ENCODE measurements at places on chromosomes 12 and 14.

- DNase-seq = no peak
These were observed 6.0 kb downstream of the TMCC3 start for GRCh38 chr12:94644141-94644979.

- no peak for DNase-seq
These were observed 61.7 kb downstream of the PLCZ1 start for GRCh38 chr12:18676141-18676540.

GRCh38 chr12:77968571-77968970 lies 137.9 kb downstream of the NAV3 start:
- DNase-seq = no peak

DNA sequence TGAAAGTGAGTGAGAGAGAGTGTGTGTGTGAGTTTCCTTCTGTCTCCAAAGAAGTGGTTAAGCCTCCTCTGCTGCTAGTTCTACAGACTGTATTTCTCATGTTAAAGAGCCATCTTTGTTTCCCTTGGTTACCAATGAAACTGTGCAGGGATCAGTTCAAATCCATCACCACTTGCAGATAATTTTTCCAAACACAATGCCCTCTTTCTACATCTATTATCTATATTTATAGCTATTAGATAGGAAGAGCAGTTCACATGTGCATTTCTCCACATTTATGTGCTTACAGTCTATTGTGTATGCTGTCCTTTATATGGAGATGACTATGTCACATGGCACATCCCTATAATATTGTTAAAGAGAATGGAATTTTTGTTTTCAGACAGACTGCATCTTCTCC lies 2.2 kb upstream of the DAAM1 start:
- DNase-seq = no peak

- DNase-seq = no peak
These were observed 831.0 kb downstream of the C12orf50 start for GRCh38 chr12:87198181-87198580.

GRCh38 chr14:24247422-24247821 lies 5.0 kb upstream of the TINF2 start:
- peak; percentile 69 for DNase-seq

GRCh38 chr14:50823762-50824636 lies 7.0 kb downstream of the NIN start:
- no peak for DNase-seq

DNA sequence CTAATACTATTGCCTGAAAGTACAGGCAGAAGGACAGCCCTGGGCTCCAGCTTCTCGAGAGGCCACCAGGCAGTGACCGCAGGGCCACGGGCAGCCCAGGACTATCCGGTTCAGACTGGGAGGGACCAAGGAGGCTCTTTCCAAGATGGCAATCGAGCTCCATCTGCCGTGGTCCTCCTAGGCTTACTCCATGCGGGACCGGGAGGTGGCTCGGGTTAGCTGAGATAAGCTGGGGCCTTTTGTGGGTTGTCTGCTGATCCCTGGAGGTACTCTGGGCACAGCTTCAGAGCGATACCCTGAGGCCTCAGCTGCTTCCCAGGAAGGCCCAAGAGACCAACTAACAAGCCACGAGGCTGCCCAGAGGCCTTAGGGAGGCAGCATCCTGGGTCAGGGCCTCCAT lies 33.1 kb downstream of the SNRNP35 start:
- DNase-seq = no peak

DNA sequence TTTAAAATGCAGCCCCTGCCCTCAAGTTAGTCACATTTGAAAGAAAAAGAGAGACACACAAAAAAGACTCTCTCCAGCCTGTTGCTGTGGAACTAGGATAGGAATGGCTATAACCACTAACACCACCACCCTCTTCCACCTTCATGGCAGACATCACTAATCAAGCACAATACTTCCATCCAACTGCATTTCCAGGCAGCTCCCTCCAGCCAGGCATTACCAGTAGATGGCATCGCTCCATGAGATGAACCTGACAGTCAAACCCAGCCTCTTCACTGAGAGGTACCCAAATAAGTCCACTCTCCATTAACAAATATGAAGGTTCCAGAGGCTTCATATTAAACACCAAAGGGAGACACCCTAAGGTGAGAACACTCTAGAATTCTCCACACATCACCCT lies 24.4 kb downstream of the SLC8B1 start:
- peak; percentile 61 for DNase-seq

DNA sequence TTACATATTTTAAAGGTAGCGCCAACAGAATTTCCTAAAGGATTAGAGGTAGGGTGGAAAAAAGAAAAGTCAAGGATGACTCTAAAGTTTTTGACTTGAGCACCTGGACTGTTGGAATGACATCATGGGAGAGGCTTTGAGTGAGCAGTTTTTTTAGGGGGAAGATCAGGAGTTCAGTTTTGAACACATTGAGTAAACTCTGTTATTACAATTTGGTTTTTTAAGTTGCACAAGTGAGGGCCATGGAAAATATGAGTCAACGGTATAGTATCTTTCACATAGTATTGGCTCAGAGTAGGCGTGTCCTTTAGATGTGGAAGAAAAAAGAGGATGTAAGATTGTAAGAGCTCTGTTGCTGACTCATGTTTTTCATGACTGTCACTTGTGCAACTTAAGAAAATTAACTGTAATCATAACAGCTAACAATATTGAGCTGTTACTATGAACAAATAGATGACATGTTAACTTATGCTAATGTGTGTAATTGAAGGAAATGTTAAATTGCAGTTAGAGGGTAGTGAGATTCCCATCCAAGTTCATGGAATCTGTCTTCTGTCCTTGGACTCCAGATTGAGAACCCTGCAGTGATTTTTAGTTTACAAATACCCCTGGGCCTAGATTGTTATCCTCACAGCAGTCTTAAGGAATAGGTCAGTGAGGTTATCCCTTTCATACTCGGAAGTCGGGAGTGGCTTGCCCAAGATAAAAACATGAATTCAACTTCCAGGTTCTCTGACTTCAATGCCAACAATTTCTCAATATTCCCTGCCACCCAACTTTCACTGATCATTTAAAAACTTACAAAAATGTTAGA lies 48.2 kb upstream of the ATP2B1 start:
- DNase-seq = peak; percentile 88

- DNase-seq = no peak
These were observed 126.0 kb downstream of the CHST11 start for GRCh38 chr12:104582739-104583138.

- DNase-seq = no peak
These were observed 656.0 kb upstream of the MDGA2 start for GRCh38 chr14:48331421-48331820.

DNA sequence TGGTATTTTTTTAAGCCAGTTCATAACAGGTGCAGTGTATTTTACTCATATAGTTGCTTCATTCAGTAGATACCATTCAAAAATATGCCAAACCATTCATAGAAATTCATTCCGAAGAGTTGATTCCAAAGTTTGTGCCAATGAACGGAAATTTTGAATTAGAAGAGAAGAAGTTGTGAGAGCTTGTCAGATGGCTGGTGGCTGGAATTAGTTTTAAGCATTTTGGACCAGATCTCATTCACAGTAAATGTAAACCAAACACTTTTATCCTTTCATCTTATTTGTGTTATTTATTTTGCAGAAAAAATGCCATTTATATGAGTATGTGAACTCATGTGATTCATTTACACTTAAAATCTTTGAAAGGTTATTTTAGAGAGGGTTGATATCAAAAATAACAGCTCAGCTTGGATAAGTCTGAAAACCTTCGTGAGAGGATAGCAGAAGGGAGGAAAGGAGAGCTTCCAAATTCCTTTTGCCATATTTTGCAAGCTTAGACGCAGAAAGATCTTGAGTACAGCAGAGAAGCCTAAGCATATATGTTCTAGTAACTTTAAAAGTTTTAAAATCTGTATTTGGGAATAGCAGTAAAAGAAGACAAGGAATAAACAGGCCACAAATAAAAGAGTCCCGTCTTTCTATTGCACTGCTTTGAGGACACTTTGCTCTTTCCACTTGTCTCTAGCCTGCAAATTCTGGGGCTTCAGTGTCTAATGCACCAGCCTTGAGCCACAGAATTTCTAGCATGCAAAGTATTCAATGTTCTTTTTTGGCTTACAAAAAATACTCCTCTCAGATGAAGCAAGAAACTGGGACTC lies 253.6 kb upstream of the FLRT2 start:
- DNase-seq = no peak

DNA sequence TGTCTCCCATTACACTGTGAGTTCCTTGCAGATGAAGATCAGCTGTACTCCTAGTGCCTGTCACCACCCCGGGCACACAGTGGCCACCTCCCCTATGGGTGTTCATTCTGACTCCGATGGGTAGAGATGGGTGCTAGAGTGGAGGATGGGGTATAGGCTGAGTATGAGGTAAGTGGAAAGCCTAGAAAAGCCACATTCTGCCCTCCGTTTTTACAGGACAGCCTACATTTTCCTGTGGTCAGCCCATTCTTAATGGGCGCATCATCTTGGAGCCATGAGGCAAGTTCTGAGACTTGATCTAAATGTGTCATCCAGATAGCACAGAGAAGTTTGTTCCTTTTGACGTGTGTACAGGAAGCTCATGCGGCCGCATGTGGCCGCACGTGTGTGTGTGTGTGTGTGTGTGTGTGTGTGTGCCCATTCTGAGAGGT lies 166.7 kb upstream of the HIF1A start:
- no peak for DNase-seq

- no peak for DNase-seq
These were observed 23.3 kb upstream of the EMP1 start for GRCh38 chr12:13173012-13173932.

- DNase-seq = no peak
These were observed 927.7 kb downstream of the FLRT2 start for GRCh38 chr14:86457481-86458135.

DNA sequence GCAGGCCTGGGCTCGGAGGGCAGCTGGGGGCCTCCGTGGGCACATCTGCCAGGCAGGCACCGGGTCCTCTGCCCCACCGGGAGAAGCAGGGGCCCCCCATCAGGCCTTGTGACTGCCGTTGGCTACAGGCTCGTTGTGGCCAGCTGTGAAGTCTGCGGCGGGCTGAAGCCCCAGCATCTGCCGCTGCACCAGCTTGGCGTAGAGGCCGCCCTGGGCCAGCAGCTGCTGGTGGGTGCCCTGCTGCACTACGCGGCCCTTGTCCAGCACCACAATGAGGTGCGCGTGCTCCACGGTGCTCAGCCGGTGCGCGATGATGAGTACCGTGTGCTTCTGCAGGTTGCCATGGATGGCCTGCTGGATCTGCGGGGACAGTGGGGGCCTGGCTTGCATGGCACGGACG lies 33.9 kb upstream of the VPS37B start:
- no peak for DNase-seq

DNA sequence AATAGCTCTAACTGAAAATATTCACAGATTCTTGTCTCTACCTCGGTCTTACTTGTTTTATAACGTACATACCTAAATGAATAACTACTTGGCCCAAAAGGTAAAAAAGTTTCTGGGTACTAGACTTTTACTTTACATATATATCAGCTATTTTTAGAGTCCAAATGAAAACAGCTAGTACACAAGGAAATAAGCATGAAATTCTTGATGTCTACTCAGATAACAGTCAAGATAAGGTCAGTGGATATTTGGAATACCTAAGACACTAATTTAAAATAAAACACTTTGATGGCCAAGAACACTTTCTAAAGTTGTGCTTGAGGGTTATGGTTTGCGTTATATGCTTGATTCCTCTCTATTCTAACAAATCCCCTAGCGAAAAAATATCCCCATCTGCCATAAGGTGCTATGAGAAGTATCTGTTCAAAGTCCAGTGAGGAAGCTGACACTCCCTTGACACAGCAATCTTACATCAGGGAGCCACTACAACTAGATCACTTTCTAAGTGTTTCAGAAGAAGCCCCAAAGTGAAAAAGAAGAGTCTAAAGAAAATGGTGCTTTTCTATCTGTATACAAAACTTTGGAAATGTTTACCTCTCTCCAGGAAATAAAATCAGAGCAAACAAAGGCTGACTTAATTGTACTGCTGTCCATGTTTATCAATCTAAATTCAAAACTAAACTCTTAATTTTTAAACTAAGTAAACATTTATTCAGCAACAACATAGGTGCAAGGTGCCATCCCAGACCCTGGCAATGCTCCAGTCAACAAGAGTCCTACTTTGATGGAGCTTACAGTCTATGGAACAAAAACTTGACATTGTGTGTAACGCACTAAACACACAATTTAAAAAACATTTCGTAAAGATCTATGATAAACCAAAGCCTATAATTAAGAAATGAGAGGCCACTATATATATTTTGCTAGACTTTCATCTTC lies 11.7 kb downstream of the PTPN21 start:
- DNase-seq = no peak

GRCh38 chr14:30337456-30337855 lies 221.5 kb upstream of the G2E3 start:
- DNase-seq = no peak

DNA sequence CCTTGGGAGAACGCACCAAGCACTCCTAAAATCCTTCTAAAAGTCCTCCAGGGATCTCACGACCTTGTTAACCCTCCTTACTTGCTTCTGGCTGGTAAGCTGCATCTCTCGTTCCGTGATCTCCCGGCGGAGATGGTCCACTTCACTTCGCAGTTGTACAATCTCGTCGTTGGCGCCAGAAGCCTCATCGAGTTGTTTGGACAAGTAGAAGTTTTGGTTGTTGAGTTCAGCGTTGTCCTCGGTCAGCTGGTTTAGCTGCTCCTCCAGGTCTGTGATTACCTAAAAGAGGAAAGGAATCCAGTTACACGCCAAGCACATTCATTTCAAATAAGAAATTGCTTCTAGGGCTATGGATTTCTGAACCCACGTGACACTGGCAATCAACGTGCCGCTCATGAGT lies 67.1 kb downstream of the PRKAB1 start:
- DNase-seq = no peak

DNA sequence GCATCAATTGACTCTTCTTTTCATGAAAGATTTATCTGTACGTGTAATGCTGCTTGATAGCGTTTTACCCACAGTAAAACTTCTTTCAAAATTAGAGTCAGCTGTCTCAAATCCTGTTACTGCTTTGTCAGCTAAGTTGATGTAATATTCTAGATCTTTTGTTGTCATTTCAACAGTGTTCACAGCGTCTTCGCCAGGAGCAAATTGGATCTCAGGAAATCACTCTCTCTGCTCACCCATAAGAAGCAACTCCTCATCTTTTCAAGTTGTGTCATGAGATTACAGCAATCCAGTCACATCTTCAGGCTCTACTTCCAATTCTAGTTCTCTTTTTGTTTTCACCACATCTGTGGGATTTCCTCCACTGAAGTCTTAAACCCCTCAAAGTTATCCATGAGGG lies 9.5 kb downstream of the PCNX1 start:
- no peak for DNase-seq

- no peak for DNase-seq
These were observed 211.1 kb upstream of the DAAM1 start for GRCh38 chr14:58977366-58977765.

GRCh38 chr14:88426271-88426670 lies 40.8 kb downstream of the SPATA7 start:
- no peak for DNase-seq

Data from hematopoietic multipotent progenitor cell treated with erythropoietin and hydrocortisone succinate and interleukin-3 and kit ligand, for 8 days (in vitro differentiated cells).